ENCODE measurements at places on chromosomes 2 and 18.

GRCh38 chr18:58552057-58552461 is 76.8 kb downstream of the ALPK2 start:
- no peak for DNase-seq

DNA sequence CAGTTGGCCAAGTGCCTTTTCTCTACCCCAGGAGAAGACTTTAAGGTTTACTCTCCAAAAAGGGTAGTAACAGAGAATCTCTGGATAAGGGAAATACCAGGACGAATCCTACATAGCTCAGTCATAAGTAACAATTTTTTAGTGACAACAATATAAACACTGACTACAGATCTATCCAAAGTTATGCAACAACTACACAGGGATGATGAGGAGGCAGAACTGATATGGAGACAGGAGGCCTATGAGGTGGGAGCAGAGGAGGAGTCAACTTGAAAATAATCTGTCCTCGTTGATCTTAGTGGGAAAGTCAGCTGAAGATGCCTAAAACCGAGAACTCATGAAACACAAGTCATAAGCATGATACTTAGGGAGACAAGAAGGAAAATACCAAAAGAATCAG is 40.2 kb downstream of the SLC35F5 start:
- DNase-seq, result no peak

DNA sequence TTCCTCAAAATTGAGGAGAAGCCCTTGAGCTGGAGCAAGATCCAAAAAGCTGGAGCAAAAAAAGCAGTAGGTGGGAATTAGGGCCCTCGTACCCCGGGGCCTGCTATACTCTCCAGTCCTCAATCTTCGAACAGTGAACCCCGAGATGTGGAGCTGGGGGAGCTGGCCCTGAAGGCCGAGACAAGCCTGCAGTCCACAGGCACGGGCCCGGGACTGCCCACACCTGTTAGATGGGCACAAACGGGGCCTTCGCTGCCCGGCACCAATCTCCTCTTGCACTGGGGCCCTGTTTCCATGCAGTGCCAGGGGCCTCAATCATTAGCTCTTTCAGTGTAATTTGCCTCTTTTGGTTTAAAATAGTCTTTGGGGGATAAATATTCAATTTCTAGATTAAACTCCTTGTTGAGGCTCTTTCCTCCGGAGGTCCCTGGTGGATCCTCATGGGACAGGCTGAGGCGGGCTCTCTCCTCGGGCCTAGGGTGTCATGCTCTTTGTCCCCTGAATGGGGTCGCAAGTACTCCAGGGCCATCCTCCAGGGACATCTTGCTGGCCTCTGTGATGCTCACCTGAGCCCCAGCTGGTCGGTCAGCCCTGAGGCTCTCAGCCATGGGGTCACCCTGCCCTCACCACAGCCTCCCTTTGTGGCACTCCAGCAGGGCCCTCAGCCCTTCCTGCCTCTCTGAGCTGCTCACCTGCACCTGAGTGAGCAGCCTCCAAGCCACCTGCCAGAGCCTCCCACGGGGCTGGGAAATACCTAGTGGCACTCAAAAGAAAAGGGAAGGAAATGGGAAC is 223.6 kb downstream of the ALPK2 start:
- DNase-seq, result no peak

DNA sequence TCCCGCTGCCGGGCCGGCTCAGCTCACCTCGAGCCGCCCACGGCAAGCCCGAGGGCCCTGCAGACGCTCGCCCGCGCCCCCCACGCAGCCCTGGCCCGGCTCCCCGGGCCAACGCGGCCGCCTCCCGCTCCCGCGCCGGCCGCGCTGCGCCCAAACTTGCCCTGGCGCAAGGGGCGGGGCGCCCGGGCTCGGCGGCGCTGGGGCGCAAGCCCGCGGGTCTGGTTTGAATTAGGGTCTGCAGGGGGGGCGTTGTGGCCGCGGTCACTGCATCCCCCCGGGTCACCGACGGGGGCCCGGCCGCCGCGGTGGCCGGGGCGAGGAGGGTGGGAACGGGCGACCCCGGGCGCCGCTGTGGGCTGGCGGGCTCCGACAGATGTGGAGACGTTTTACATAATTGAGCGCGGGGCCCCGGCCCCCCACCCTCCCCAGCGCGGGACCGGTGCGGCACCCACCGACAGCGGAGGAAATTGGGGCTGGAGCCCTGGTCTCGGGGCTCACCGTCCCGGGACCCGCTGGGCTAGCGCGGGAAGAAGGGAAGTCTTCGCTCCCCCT is 690 bp downstream of the SDC1 start:
- no peak for DNase-seq

GRCh38 chr18:36176177-36176584 is 11.1 kb upstream of the MOCOS start:
- no peak for DNase-seq

DNA sequence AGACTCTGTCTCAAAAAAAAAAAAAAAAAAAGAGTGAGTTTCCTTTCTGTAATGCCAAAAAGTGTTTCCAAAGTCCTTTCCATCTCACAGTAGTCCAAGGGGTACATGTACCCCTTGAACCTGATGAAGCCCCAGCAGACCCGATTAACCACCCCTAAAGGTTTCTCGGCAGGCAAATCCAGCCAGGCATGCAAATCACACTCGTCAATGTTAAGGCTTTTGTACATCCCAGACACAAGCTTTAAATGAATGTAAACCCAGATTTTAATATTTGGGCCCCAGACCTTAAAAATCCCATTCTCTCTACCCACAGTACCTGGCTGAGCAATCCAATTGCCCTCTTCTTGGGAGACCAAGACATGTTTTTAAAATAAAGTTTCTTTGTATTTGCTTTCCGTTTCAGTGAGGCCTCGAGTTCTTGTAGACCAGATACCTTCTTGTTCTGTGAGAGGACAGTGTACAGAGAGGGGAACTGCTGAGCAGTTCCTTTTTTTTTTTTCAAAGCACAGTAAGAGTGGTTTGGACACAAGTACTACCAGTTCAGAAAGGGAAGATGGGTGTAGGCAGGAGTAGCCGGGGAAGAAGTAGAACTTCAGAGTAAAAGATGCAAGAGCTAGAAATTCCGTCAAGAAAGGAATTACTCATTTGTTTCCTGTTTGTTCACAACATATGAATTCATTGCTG is at the start of gene NLRC4:
NLRC4 (minus strand) TSS at position 465 of the 684 bp plus-strand sequence. CDS start 8,111 bp downstream, outside the sequence.
- DNase-seq, result no peak

DNA sequence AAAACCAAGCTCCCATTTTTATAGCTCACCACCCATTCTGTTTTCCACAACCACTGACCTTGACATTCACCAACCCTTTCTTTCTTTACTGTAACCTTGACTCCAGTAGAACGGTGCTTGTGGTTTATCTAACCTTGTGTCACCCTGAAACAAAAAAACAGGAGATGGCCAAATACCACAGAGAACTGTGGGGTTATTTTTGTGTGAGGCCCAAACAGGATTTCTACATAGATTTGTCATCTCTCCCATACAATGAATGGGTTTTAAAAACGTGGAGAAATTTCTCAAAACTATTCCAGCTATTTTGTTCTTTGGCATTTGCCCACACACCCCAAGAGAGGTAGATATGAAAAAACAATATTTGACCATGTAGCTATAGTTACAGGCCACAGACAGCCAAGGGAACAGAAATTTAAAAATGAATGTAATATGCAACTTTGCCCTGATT is 231.3 kb upstream of the TANK start:
- no peak for DNase-seq

DNA sequence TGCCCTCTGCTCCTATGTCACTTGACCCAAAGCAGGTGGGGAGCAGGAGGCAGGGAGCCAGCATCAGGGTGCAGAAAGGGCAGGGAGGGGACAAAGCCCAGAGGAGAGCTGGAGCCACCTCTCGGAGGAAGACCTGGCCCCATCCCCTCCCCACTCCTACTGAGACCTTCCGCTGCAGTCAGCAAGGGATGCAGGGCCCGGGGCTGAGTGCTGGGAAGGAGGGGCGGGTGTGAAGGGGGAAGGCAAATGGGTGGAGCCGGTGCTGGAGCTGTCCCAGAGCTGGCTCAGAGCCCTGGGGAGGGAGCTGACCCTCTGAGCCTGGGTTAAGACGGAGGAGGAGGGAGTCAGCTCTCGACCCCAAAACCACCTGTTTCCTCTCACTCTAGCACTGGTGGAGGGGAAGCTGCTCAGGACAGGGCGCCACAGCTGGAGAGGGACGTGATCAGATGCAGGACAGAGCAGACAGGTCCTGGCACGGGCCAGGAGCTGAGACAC is 33.8 kb downstream of the HS1BP3 start:
- DNase-seq, result no peak

- no peak for DNase-seq
Observed at GRCh38 chr2:46520130-46520711, 40.9 kb downstream of the TMEM247 start.

- DNase-seq, result no peak
Observed at GRCh38 chr2:226738191-226738820, 61.3 kb downstream of the IRS1 start.

DNA sequence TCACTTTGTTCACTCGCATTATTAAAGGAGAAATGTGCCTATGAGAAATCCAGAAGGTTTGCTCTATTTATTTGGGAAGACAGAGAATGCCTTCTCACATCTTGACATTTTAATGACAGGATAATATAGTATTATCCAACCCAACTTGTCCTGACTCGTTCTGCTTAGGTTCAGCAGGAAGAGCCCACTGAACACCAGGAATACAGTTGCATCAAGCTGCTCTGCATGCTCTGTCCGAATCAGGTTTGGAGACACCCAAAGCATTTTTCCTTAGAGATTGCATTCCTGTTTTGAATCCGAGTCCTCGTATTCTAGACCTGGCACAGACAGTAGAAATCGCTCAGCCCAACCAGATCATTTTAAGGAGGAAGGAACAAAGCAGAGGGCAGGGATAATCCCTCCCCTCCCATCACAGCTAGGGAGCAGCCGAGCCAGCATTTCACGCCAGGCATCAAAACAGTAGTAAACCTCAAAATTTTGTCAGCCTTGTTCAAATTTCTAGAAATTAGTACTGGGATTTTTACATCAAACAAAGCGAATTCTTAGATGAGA is 837.4 kb upstream of the ID2 start:
- DNase-seq, result no peak

DNA sequence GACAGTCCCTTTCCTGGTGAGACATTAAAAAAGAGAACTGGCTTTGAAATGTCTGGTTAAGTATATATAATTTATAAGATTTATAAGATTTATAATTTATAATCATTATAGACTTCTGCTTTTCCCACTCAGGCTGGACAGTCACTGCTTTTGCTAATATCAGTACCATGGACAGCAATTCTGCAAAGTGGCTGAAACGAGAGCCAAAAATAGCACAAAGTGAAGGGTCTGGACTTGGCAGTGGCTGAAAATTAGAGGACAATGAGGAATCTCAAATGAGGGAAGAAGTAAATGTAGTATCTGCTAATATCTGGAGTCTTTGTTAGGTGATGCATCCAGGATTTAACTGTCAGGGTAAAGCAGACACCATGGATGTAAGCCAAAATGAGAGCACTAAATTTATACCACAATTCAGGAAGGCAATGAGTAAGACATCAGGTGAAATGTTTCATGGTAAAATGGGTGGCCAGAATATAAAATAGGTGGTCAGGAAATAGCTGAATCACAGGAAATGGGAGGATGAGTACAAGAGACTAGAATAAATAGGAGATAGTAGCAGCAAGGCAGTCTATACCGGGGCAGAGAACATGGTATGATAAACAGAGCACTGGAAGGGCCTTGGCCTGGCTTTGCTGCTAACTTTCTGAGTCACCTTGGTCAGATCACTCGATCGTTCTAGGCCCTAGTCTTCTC is 39.6 kb upstream of the BOD1L2 start:
- no peak for DNase-seq

- DNase-seq, result no peak
Observed at GRCh38 chr2:105102001-105102400, 64.1 kb downstream of the MRPS9 start.

- DNase-seq, result no peak
Observed at GRCh38 chr2:177383935-177384334, 8.6 kb upstream of the AGPS start.

- no peak for DNase-seq
Observed at GRCh38 chr18:49223837-49224529, 236.5 kb downstream of the DYM start.

- DNase-seq, result peak; percentile 3
Observed at GRCh38 chr2:237873421-237873831, 14.0 kb downstream of the RAMP1 start.

DNA sequence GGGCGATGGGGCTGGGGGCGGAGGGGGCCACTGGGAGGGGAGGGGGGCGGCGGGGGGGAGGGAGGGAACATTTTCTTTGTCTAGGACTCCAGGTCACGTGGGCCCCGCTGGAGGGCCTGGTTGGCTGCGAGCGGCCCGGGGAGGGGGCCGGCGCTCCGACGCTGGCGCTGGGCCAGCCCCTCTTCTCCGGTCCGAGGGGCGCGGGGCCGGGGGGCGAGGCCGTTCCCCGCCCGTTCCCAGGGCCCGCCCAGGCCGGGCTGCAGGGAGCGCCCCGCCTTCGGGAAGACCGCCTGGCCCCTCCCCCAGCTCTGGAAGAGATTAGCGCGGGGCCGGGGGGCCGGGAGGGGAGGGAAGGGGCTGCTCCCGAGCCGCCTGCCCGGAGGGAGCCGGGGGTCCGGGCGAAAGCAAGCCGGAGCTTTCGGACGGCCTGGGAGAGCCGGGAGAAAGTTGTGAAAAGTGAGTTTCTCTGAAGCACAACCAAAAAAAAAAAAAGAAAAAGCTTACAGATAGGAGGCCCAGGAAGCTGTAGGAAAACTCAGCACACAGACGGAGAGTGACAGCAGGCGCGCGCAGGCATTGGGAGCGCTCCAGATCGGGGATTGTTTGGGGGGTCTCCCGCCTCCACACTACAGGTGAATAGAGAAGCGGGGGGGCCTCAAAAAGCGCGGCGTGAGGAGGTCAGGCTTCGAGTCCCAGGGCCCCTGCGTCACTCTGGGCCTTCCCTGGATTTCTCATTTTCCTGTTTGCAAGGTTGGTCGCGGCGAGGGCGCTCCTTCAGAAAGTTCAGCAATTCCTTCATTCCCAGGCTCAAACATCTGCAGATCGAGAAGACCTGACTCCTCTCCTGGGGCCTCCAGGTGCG is 84.1 kb upstream of the POMC start:
- DNase-seq, result peak; percentile 44

GRCh38 chr2:230537531-230537976 is 121.6 kb downstream of the SP100 start:
- no peak for DNase-seq

GRCh38 chr18:75341267-75341666 is 86.2 kb downstream of the SMIM21 start:
- DNase-seq, result no peak

DNA sequence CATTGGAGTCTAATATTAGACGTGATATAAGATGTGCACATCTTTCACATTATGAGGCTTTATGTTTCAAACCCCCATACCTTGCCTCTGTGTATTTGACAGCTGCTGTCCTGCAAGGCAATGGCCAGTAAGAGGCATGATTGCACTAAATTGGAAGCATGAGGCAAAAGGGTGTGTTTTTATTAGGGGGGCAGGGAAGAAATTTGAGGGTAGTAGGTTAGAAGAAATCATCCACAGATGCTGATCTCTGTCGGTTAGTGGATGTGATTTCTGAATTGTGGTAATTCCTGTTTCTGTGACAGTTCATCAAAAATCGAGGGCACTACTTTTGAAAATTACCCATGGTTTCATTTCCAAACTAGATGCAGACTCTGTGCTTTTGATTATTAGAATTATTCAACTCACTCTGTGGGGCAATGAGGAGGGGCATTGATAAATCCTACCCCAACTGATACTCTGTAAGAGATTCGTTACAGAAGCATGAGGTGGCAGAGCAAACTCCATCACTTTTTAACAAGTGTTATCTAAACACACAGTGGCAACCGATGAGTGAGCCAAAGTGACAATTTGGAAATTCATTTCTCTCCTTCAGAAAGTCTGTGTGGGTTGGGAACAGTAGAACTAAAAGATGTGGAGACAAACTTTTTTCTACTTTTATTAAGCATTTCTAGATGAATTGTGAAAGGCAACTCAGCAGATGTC is 453.0 kb downstream of the ARHGAP15 start:
- no peak for DNase-seq

GRCh38 chr2:120765678-120766469 is 30.2 kb downstream of the GLI2 start:
- DNase-seq, result no peak

- no peak for DNase-seq
Observed at GRCh38 chr2:109222825-109223471, 93.9 kb downstream of the SH3RF3 start.
